HT1080 (cell line): ENCODE measurements at places on chromosomes 3 and 15. TPM values are rescaled to one million over a fixed set of nuclear protein-coding genes. Genes with fewer than 3 reads are reported as not detected.

DNA sequence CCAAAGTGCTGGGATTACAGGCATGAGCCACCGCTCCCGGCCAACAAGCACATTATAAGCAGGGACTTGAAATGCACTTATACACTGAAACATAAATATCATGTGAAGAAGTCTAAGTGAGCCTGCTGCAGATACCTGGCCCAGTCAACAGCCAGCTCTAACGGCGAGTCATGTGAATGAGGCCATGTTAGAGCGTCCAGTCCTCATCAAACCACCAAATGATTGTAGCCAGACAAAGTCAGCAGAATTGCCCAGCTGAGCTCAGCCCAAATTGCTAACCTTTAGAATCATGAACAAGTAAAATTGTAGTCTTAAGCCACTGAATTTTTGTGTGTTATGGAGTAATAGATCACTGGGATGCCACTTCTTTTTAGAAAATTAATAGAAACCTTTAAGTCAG, 37.8 kb upstream of the UACA start:
- no peak for DNase-seq

- DNase-seq = no peak
Measured at GRCh38 chr15:94400526-94401298, 169.4 kb downstream of the MCTP2 start.

DNA sequence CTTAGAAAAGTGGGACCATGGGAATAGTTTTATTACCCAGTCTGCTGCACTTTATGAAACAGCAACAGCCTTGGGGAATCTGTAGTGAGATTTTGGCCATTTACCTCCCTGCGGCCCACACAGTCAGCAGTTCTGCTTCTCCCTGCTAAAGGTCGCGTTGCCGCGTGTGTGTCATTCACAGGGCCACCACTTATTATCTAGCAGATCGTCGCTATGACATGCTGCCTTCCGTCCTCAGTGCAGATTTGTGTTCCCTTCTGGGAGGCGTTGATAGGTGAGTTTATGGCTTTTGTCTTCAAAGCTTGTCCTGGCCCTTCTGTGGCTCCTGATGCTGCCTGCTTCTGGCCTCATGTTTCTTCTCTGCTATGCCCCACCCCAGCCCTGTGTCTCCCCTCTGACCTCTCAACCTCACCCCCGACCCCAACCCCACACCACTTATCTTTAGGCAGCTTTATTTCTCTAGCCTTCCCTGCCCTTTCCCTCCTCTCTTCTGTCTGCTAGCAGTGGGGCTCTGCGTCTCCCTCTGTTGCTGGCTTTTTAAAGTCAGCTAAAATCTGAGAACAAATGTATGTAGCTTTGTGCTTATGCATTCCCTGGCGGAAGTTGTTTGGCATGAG, 30.1 kb downstream of the DIS3L start:
- DNase-seq = no peak

DNA sequence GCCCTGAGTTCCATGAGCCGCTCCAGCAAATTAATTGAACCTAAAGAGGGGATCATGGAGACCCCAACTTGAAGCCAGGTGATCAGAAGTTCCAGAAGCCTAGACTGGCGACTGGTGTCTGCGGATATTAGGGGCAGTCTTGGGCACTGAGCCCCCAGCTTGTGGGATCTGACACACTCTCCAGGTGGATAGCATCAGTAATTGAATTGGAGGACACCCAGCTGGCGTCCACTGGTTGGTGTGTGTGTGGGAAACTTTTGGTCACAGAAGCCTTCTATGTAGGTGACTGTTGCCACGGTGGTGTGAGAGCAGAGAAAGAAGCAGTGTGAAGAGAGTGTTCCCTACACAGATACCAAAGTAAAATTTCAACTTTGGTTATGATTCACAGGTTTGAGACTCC, 106.0 kb upstream of the ADPGK start:
- DNase-seq = no peak

DNA sequence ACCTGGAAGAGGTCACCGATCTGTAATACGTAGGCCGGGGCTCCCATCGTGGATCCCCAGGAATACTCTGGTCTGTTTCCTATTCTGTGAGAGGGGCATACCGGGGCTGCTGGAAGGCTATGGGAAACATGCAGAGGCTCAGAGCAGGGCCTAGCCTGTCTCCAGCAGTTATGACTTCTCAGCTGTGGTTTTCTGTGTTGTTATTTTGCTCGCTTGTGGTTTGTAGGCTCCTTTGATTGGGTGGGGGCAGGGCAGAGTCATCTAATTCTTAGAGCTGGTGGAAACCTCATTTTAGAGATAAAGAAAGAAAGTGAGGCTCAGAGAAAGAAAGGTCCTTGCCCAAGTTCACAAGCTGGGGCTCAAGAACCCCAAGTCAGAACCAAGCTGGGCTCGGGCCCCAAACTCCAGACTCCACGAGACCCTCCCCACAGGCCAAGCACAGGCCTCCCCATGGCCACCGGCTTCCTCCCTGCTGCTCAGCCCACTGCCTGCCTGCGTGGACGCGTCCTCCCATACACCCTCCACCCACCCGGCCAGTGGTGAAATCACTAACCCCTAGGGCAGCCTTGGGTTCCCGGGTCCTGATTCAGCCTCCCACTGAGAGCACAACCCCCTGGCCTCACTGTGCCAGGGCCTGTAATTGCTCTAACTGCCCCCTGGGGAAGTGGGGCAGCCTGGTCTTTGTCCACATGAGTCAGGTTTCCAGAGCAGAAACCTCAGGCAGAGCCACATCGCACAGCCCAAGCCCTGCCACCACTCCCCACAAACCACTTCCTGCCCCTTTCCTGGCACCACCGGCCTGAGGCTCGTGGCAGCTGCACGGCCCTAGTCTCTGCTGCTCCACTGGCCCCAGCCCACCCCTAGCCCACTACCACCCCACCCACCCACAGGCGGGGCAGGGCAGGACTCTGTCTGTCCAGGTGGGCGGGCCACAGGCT, 270.8 kb downstream of the UACA start:
- peak; percentile 95 for DNase-seq

Gene ANKUB1
- not detected in 2 replicates for total RNA-seq

Gene SLC12A8
- total RNA-seq = 4.8 and 7.8 TPM in 2 replicates

Gene CEMIP
- 1.7 and 2.3 TPM in 2 replicates for total RNA-seq

GRCh38 chr15:93477188-93477587, 388.2 kb upstream of the RGMA start:
- DNase-seq = no peak

GRCh38 chr3:120428924-120429323, 21.9 kb downstream of the FSTL1 start:
- DNase-seq = peak; percentile 29

GRCh38 chr3:59133311-59133710, 83.5 kb upstream of the CFAP20DC start:
- DNase-seq = no peak

GRCh38 chr3:111733856-111734255, 125.2 kb upstream of the PHLDB2 start:
- no peak for DNase-seq

Gene BFSP2
- not detected in 2 replicates for total RNA-seq

DNA sequence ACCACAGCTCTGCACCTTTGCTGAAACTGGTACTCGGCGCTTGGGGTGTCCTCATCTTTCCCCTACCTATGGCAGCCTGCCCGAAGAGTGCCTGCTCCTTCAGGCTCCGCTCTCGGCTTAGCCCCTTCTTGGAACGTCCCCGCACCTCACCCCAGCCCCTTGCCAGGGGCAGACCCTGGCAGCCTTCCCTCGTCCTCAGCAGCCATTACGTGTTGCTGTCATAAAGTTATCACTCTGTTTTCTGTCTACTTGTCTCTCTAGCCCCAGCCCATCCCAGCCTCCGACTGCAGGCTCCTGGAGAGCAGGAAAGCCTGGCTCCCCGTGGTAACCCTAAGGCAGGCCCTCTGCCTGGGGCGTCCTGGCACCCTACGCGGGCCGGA, 5.1 kb upstream of the BAHD1 start:
- no peak for DNase-seq

- DNase-seq = no peak
Measured at GRCh38 chr15:69609776-69610175, 157.2 kb downstream of the RPLP1 start.

Gene CNTN3
- 2.8 and 3.0 TPM in 2 replicates for total RNA-seq

DNA sequence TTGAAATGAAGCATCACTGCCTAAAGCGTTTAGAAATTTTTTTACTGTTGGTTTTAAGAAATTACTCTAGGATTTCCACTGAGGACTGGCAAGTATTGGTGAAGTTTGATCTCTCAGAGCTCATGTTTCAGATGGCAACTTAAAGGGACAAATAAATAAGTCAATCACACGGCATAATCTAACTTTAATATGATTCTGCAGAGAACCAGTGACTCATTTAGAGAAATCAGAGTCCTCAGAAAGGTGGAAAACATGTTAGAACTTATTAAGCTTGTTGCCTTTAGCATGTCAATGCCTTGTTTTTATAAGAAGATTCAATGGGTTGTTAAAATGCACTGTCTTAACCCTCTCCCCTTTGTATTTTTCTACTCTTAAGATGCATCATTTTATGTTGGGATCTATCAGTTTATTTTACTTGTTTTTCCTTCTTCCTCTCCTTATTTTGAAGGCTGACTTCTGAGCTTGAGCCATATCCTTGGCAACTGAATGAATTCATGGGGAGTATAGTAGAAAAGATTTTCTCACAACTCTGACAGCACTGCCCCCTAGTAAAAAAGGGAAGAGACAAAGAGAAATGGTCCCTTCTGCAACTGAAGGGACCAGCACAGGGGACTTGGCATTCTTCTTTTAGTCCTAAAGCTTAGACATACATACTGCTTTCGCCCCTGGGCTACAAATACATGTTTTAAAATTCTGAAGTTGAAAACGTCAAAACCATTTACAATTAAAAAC, 431.2 kb downstream of the LPP start:
- peak; percentile 34 for DNase-seq

Gene GALNT15
- total RNA-seq = 0.13 and 0.26 TPM in 2 replicates

- no peak for DNase-seq
Measured at GRCh38 chr3:134952371-134952770, 157.3 kb downstream of the EPHB1 start.

Gene PDCD7
- total RNA-seq = 15.4 and 16.4 TPM in 2 replicates

Gene A4GNT
- total RNA-seq = not detected in 2 replicates

GRCh38 chr3:108448593-108448992, 61.8 kb downstream of the MYH15 start:
- no peak for DNase-seq

GRCh38 chr3:105832644-105833043, 36.2 kb downstream of the CBLB start:
- no peak for DNase-seq

- no peak for DNase-seq
Measured at GRCh38 chr15:49064281-49064653, 18.0 kb upstream of the SECISBP2L start.
